ENCODE measurements at places on chromosomes 2 and 18.

- DNase-seq, result no peak
These were observed 19.3 kb downstream of the ZAP70 start for GRCh38 chr2:97732436-97733340.

DNA sequence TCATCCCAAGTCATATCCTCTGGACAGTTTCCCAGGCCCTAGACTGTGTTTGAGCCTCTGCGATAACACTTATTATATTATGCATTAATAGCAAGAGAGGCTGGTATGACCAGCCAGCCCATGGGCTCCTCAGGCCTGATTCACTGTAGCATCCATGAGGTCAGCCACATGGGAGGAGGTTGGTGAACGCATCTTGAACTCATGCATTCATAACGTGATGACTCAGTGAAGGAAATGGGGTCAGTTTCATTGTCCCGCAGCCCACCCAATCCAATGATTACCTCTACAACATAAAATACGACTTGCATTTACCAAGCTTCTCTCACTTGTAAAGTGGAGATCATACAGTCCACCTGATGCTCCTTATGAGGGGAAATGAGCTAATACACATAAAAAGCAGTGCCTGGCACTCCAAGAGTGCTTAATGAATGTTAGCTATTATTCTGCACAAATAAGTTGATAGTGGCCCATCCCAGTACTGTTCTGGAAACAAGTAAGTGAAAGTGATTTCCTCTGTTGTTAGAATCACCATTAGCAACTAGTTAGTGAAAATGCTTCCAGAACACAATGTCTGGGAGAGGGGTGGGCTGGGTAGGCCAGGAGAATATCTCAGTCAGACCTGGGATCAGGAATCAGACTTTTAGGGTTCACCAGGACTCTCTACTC is 46.1 kb upstream of the CELF4 start:
- DNase-seq, result no peak

GRCh38 chr2:29361231-29361630 is 246.0 kb downstream of the CLIP4 start:
- no peak for DNase-seq

DNA sequence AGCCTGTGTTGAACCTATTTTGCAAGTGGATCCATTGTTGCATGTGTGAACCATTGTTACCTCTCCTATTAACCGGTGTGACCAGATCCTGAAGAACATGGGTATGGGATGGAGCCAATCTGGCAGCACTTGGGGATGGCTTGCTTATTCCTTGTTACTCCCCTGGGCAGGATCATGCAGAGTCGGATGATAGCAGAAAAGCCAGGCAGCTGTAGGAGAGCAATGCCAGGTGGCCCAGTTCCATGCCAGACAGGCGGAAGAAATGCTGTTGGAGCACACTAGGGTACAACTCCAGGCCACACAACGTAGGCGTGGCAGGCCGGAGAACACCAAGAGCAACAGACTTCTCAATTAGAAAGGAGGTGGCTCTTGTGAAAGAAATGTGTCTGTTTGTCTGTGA is 16.3 kb upstream of the MYO1B start:
- DNase-seq, result no peak

GRCh38 chr2:204583773-204584172 is 38.5 kb downstream of the PARD3B start:
- no peak for DNase-seq
